ENCODE measurements at places on chromosomes 16 and 17. TPM values are rescaled to one million over a fixed set of nuclear protein-coding genes. Genes with fewer than 3 reads are reported as not detected.

The IRX5 gene
- total RNA-seq: 0.21 TPM

The HAP1 gene
- total RNA-seq: not detected

The HID1 gene
- total RNA-seq: 3.1 TPM

The MT3 gene
- total RNA-seq: 0.31 TPM

The GPR179 gene
- 0.10 TPM for total RNA-seq

The SLFN14 gene
- 3.8 TPM for total RNA-seq

All from mononuclear cell (primary cell).